ENCODE measurements at places on chromosomes 2 and 18. TPM values are rescaled to one million over a fixed set of nuclear protein-coding genes. Genes with fewer than 3 reads are reported as not detected.

DNA sequence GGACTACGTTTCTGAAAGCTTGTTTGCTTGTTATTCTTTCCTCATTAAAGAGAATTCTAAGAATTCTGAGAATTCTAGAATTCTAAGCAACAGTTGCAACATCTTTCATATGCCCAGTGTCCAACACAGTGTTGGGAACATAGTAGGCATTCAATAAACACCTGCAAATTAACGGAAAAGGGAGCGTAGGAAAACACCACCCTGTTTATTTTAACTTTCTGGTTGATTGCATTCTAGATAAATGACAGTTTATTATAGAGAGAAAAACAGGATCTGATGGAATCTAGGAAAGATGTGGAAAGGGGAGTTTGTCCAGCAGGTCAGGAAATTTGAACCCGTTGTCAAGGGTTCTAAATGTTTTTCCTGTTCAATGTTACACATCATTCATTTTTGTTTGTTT, 24.2 kb upstream of the EFEMP1 start:
- no peak for DNase-seq

DNA sequence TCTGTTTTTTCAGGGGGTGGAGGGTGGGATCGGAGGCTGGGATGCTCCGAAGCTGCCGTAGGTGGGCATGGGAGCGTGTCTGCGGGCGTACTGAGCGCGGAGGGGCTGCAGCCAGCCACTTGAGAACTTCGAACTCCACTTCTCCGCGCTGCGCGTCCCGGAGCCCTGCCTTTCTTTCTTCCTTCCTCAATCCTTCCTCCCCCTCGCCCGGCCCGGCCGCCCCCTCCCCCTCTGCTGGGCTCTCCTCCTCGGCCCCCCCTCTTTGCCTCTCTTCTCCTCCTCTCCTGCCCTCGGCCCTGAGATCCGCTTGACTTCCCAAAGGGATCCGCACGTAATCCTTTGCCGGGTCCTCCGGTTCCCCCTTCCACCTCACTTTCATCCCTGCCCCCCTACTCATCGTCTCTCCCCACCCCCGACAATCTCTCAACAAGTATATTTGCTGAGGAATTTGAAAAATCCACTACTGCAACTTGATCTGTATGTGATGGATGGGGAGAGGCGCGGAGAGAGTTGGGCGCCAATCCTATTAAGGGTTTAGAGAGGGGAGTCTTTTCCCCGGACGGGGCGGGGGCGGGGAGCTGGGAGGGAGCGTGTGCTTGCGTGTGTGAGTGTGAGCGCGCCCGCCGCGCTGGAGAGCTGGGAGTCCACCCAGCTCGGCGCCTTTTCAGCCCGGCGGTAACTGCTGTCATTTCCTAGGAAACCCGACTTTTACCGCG, 1.1 kb downstream of the GLI2 start:
- no peak for DNase-seq

- no peak for DNase-seq
Measured at GRCh38 chr2:42337356-42337820, 23.6 kb downstream of the COX7A2L start.

BBS5 gene
- total RNA-seq: 19.9 TPM

DRC1 gene
- 5.7 TPM for total RNA-seq

GRCh38 chr18:24543795-24544498, 83.5 kb downstream of the HRH4 start:
- DNase-seq: peak; percentile 11

GRCh38 chr18:58491773-58492752, 136.8 kb downstream of the ALPK2 start:
- DNase-seq: no peak

ICOS gene
- total RNA-seq: 0.30 TPM

GRCh38 chr2:212536817-212537725, 1.5 kb downstream of the ERBB4 start:
- DNase-seq: no peak

- no peak for DNase-seq
Measured at GRCh38 chr2:1266351-1266750, 146.9 kb upstream of the TPO start.

DNA sequence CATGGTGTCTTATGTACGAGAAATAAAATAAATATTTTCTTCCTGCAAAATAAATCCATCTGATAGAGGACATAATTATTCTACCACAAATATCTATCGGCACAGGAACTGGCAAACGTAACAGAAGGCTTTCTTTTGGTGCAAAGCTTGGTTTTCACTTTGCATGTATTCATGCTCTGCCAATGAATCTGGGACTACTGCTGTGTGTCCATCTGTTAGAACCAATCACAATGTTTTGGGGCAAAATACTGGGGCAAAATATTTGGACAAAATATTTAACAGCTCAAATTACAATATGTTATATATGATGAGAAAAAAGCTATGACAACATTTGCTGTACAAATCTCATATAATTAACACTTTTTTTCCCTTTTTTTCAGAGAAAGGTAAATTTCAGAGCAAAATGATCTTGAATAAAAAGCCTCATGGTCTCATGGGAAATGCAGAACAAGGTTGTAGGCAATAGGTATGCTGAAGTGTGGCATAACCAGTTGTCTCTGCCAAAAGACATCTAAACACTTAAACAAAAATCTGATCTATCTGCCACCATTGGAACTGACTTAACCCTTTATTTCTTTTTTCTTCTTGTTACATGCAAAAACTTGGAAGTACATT, 923.2 kb downstream of the CPS1 start:
- no peak for DNase-seq

TTC39C gene
- 22.6 TPM for total RNA-seq

DNA sequence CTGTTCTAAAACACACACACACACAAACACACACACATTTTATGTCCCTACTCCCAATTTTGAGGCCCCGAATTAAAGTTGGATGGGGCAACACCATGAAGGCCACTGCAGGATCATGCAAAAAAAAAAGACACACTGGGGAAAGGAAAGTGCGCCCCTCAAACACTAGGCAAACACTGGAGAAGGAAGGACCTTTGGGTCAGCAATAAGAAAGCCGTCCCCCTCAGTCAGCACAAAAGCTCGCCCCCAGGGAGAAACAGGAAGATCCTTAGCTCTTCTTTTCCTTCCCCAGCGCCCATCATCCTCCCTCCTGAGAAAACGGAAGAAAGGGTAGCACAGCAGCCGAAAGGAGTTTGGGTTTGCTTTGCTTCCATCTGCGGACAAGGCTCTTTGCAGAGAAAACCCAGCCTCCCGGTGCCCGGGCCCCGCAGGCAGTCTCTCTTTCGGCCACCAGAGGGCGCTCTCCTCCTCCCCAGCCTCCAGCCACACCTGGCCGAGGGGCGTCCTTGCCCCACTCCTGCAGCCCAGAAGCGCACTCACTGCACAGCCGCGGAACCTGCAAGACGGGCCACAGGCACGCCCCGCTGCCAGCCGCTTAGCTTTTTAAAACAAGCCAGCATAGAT, 248.5 kb downstream of the CDH20 start:
- peak; percentile 65 for DNase-seq

GRCh38 chr2:173184031-173185004, 108.7 kb downstream of the MAP3K20 start:
- DNase-seq: peak; percentile 51

DNA sequence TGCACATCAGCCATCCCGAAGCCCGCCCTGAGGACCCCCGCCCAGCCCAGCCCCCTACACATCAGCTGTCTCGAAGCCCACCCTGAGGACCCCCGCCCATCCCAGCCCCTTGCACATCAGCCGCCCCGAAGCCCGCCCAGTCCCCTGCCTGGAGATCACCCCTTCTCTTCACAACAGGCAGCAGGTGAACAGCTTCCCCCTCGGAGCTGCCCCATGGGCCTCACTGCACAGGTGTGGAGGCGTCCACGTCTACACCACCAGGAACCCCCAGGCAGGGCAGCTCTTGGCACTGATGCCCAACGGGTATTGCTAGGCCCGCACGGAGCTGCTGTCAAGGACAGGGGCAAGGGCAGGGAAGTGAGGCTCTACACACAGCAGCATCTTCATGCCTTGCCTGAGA, 137.6 kb downstream of the HDAC4 start:
- no peak for DNase-seq

XIRP2 gene
- total RNA-seq: under 0.01 TPM

CAVIN2 gene
- 47.9 TPM for total RNA-seq

DNA sequence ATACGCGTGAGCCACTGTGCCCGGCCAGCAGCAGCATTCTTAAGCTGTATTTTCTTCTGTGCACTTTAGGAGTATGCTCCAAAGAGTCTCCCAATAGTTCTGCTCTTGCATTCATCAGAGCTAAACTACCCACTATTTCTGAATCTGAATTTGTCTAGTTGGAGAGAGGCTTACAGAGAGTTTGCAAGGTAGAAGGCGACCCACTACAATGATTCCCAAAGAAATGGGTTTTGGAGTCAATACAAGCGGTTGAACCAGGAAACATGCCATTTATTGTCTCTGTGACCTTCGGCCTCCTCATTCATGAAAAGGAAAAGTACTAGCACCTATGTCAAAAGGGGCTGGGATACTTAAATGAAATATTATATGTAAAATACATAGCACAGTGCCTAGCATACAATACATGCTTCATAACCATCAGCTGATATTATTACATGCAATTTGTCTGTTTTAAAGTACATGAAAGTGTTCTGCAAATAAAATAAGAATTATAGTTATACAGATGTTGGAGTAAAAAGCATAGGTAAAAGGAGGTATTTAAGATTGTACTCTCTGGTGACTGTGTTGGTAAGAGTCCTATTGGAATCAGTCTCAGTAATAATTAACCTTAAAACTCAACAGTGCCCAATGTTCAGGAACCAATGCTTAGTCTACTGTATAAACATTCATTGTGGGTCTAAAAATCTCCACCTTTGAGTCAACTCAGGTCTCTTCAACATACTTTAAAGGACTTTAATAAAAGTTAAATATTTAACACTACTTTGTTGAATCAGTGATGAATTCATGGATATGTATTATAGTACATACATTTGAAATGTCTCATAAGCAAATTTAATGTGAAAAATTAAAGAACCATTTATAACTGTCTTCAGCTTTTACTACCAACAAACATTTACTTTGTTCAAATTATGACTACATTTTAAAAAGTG, 89.8 kb upstream of the GRB14 start:
- no peak for DNase-seq

DNA sequence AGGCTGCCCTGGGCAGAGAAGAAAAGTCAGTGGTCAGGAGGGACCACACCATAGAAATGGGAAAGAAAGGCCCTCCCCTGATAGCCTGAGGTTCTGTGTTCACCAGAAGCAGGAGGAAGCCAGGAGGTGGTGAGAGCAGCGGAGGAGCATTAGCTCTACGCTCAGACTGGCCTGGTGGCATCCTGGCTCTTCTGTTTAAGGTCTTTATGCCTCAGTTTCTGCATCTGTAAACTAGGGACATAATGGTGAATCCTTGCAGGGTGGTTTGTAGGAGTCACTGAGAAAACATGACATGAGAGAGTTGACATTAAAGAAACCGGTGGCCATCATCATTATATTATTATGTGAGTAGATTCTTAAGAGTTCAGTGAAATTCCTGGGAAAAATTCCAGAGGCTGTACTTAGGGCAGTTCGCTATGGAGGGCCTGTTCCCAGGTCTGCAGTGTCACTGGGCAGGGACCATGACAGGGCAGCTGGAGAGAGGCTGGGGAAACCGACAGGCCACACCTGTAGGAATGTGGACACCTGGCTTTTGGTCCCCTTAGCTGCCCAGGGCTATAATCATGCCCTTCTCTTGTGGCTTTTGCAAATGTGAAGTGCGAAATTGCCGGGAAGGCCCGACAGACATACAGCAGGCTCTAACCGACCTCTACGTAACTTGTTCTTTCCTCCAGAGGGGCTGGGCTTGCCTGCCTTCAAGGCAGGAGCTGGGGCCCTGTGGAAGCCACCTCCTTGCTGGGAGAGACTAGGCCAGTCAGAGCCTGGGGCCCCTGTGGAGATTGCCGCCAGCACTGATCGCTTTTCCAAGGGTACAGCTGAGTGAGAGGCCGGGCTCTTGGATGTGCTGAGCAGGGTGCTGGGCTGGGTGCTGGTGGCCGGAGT, 31.0 kb downstream of the GLI2 start:
- DNase-seq: no peak

All from tibial nerve (tissue), 4 donors.